ENCODE measurements at places on chromosomes 3 and 15.
A peak's percentile ranks its signal among the peaks of the same experiment; 100 is the strongest.

GRCh38 chr3:144127014-144127413 is 155.4 kb downstream of the DIPK2A start:
- DNase-seq: no peak

DNA sequence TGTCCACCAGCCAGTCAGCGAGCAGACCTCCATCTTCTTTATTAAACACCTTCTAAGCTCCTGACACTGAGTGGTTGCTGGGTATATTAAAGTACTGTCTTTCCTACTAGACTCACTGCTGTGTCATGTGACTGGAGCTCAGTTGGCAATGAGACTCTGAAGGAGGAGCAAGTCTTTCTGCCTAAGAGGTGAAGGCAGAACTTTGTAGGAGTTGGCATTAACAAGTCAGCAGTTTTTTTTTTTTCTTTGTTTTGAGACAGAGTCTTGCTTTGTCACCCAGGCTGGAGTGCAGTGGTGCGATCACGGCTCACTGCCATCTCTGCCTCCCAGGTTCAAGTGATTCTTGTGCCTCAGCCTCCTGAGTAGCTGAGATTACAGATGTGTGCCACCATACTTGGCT is 62.2 kb downstream of the ABHD5 start:
- DNase-seq: no peak

DNA sequence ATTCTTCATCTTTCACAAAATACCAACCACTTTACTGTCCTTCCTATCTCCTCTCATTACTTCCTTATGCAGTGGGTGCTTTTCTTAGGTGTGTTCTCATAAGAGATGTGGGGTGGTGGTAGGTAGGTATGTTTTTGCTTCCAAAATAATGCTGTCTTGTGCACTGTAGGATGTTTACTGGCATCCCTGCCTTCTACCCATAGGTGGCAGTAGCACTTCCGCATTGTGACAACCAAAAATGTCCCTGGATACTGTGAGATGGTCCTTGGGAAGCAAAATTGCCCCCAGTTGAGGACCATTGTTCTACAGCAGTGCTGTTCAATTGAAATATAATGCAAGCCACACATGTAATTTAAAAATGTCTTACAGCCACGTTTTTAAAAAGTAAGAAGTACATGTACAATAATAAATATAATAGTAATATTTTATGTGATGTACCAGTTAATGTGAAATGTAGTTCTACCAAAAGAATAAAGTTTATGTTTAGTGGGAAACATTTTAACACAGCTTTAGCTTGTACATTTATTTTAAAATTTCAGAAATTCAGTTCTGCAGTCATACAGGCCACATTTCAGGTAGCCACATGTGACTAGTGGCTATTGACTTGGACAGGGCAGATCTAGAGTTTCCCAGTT is 75.2 kb downstream of the NEO1 start:
- peak; percentile 15 for DNase-seq

- DNase-seq: no peak
Observed at GRCh38 chr15:40633178-40633577, 39.1 kb downstream of the KNL1 start.

GRCh38 chr15:47129033-47129432 is 588.3 kb upstream of the SEMA6D start:
- no peak for DNase-seq

Data from tongue (tissue), 3 donors.